Activated CD4-positive, alpha-beta T cell treated with anti-CD3 and anti-CD28 coated beads, Interleukin-2, Interleukin-6, amounts not matched to agents 100 ng/mL and 50 ng/mL, durations not matched to agents 16 hours and 8 hours (primary cell): ENCODE measurements at places on chromosomes 13 and 19.

DNA sequence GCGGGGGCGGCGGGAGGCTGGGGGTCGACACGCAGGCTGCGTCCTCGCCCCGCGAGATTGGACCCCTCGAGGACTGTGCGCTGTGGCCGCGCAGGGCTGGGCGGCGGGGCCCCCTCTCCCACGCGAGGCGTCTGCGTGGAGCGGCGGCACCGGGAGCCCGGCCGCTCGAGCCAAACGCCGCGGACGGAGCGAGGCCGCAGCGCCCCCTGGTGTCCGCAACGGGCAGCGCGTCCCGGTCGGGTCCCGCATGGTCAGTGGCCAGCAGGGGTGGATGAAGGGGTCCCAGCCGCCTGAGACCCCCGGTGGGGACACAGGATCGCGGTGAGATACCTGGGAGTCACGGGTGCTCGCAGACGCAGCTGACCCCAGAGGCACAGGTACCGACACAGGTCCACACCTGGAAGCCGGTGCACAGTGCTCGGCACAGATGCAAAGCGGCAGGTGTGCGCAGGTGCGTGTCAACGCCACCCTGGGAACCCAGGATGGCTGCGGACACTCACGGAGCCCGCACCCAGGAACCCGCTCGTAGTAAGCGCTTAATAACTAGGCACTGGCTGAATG is 2.1 kb upstream of the CIRBP start:
- peak; percentile 80 for DNase-seq

DNA sequence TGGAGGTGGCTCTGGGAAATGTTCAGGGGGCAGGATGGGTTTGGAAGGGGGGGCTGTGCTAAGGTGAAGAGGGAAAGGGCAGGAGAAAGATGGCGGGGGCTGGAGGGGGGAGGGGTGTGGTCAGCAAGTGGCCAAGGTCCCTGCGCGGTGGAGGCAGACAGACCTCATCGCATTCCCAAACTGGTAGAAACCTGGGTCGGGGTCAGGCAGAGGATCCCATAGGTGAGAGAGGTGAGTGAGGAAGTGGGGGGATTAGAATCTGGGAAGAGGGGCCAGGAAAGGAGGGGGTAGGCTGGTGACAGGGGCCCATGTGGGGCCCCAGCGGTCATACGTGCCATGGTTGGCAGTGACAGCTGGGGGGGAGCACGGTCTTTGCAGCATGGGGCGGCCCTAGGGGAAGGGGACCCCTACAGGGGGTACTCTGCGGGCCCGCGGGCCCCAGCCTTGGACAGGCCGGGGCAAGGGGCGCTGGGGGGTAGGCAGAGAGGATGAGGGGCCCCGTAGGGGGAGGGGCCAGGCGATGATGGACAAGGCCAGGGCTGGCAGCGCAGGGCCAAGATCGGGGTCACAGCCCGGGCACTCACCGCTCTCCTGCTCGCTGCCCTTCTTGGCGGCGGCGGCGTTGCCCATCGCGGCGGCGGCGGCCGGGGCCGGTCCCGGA is 514 bp downstream of the PRKACA start:
- no peak for DNase-seq

- no peak for DNase-seq
These were observed 27.1 kb downstream of the EDNRB start for GRCh38 chr13:77891486-77891885.

DNA sequence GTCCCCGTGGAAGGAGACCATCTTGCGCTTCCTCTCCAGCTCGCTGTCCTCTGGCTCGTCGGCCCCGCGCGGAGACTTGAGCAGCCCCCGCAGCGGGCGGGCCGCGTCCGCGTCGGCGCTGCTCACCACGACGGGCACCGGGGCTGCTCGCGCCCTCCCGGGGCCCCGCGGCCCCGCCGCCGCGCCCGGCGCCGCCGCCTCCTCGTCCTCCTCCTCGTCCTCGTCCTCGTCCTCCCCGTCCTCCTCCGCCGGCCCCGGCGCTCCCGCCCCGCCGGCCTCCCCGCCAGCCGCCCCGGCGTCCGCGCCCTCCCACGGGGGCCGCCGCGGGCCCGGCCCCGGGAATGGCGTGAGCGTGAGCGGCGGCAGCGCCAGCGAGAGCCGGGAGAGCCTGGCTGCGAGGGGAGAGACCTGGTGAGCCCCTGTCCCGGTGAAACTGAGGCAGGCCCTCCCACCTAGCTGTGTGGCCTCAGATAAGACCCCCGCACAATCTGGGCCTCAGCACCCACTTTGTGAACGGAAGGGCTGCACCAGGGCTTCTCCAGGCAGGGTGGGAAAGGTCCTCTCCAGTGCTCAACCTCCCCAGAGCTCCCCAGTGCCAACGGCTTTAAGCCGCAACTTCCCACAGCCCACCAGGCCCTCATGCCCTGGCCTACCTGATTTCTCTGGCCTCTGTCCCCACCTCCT is 17.8 kb downstream of the LMTK3 start:
- no peak for DNase-seq

- DNase-seq = no peak
These were observed 73.1 kb downstream of the ABCC4 start for GRCh38 chr13:95228130-95228529.

DNA sequence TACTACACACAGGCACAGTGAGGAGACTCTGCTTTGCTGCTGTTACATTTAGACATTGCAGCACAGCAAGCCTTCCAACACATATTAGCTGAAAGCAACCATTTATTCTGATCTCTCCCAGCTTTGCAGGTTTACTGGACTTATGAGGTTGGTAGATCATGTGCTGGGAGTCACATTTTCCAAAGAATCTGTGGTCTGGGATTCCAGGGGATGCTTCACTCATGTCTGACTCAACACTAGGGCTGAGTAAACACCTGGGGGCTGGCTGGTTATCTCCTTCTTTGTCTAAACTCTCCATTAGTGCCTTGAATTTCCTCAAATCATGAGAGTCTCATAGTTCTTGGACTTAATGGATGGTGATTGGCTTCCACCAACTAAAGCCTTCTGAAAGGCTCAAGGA is 5.4 kb upstream of the LGALS13 start:
- no peak for DNase-seq

GRCh38 chr13:102977471-102977870 is 88.7 kb downstream of the SLC10A2 start:
- DNase-seq = no peak

DNA sequence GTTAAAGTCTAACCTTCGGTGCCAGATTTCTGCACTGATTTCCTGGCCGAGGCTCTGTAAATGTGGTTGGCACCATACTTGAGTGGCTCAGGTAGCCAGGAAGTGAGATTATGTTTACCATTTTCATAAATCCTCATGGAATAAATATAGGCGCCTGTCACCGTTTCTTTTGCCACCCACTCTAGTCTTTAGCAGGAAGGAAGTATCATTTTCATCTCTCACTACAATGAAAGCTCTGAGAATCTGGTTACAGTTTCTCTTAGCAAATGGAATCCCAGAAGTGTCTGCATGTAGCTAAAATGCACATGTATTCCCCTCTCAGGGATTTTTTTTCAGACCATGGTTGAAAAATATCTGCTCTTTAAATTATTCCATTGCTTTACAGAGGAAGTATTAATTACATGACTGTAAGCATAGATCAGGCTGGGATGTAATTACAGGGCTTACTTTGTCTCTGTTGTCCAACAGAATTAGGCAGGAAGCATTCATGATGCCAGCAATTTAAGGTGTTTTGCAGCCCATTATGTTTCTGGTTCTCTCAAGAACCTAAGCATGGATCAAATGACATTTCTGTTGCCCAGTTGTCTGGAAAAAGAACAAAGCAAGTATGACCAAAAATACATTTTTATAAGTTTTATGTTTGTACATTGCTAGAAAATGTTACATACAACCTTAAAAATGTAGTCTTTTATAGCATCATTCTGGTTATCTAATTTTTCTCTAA is 221.7 kb upstream of the SPRY2 start:
- no peak for DNase-seq

GRCh38 chr13:41007744-41008128 is 11.4 kb downstream of the ELF1 start:
- peak; percentile 68 for DNase-seq

DNA sequence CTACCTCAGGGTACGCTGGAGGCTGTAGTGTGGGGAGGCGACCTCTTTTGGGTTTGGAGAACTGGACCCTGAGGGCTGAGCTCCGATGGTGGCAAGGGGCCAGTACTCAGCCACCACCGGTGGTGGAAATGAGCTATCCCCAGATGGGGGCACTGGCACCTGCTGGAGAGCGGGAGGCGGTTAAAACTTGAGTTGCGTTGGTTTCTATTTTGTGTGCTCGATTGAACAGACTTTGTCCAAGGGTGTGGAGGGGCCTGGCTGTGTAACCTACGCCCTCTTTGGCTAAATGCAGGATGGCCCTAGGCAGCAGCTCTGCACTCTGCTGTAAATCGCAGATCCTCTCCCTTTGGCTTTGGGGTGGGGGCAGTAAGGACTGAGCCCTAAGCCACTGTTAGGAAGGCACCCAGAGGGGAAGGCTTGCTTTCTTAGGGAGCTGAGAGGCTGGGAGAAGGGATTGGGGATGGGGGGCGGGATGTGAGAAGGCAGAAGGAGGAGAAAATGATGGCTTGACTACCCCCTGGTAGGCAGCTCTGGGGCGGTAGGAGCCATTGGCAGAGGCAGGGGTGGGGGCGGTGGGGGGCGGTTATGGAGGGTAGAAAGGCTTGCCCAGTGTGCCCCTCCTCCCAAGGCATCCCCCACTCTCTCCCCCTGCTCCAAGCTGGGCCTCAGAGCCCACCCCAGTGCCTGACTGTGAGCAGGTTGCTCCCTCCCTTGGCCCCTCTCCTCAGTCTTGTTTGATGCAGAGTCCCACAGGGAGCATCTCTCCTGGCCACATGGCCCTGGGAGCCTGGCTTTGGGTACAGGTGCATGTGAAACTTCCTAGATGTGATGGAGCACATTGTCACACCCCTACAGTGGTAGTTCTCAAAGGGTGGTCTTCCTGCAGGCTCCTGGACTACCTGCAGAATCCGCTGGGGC is 5.0 kb downstream of the VSTM2B start:
- DNase-seq = no peak

- DNase-seq = peak; percentile 68
These were observed 799 bp upstream of the USPL1 start for GRCh38 chr13:30616927-30617314.

DNA sequence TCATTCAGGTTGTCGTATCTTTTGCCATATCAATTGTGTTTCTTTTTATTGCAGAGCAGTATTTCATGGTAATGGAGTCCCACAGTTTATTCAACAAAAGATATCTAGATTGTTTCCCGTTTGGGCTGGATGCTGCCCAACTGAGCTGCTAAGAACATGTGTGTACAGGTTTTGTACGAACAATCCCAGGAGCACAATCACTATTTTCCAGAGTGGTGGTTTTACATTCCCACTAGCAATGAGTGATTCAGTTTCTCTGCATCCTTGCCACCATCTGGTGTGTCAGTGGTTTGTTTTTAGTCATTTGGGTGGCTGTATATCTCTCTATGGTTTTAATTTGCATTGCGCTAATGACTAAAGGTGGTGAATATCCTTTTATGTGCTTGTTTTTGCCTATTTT is 52.7 kb upstream of the ZDHHC20 start:
- no peak for DNase-seq

DNA sequence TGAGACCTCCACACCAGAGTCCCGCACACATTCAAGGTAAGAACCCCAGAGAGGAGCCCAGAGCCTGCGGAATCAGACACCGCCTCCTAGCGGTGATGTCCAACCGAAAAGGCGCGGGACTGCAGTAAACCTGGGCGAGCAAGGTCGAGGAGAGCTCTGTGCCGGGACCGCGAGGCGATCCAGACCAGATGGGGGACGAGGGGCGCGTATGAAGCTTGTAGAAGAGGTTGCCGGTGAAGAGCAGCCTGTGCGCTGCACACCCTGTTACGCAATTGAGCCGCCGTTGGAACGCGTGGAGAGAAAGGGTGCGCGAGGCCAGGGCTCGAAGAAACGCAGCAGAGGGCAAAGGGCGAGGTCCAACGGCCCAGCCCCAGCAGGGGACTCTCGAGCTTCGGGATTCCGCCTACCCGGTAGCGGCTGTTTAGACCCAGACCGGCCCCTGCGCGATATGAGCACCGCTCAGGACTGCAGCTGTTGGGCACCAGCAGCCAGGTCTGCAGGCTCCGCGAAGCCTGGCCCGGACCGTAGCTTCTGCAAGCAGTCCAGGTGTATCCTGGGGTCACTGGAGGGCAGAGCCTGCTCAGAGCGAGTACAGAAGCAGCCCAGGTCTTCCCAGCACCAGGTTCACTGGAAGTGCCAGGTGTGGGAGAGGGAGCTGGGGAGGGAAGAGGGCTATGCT is 65.9 kb upstream of the ZNF599 start:
- no peak for DNase-seq

- no peak for DNase-seq
These were observed 72.3 kb upstream of the RFC3 start for GRCh38 chr13:33745370-33746324.

GRCh38 chr13:22210134-22210930 is 539.5 kb downstream of the FGF9 start:
- no peak for DNase-seq

DNA sequence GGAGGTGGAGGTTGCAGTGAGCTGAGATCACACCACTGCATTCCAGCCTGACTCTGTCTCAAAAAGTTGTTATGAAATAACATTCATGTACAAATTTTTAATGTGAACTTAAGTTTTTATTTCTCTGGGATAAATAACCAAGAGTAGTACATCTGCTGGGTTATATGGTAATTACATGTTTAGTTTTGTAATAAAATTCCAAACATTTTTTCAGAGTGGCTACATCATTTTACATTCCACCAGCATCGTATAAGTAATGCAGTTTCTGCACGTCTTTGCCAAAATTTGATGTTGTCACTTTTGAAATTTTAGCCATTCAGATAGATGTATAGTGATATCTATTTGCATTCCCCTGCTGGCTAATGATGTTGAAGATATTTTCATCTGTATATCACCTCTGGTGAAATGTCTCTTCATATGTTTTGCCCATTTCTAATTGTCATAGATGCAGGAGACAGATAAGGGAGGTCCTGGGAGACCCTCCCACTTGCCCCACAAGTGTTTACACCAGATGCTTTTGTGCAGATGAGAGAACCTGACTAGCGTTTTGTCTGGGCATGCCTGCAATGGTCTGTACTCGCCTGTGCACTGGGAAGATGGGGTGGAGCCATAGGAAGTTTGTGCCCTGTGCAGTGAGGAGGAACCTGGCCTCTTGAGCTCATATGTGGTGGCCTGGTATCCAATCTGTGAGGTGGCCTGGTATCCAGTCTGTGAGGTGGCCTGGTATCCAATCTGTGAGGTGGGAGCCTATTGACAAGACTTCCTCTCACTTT is 12.7 kb upstream of the KBTBD6 start:
- no peak for DNase-seq

GRCh38 chr13:51887468-51887867 is 25.7 kb downstream of the CCDC70 start:
- no peak for DNase-seq

DNA sequence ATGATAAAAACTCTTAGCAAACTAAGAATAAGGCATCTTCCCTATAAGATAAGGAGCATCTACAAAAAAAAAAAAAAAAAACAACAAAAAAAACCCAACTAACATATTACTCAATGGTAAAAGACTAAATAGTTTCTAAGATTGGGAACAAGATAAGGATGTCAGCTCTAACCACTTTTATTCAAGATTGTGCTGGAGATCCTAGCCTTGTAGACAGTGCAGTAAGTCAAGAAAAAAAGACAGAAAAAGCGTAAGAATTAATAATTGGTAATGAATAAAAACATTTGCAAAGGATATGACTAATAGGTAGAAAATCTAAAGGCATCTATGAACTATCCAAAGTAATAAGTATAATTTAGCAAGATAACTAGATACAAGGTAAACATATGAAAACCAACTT is 33.0 kb downstream of the ZIC2 start:
- no peak for DNase-seq
